ENCODE measurements at places on chromosomes 2 and 18.

GRCh38 chr18:41146301-41146700 is 808.7 kb upstream of the PIK3C3 start:
- DNase-seq, result no peak

- no peak for DNase-seq
Measured at GRCh38 chr2:75287624-75288316, 88.5 kb upstream of the TACR1 start.

DNA sequence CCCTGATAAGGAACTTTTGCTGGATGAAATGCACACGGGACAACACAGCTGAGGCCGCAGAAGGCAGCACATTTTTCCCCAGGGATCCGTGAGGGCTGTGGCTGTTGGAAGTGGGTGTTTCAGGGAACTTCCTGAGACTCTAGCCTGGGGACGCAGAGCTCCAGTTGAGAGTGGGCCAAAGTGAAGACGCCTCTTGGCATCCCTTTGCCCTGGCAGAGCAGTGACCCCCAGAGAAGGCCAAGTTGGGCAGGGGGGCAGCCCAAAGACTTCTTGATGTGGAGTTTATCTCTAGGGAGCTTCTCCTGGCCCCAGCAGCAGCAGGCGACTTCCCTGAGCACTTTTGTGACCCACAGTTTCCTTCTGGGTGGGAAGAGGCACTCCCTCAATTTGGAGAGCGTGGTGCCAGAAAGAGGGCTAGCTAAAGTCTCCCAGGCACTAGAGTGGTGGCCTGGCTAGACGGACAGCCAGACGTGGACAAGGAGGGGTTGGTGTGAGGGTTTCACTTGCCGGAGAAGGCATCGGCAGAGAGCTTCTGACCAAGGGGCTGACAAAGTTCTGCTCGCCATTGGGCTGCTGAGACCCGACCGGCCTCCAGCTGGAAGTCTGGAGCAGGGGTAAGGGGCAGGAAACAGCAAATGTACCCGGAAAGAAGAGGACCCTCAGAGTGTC is 108.8 kb downstream of the ACKR3 start:
- no peak for DNase-seq

DNA sequence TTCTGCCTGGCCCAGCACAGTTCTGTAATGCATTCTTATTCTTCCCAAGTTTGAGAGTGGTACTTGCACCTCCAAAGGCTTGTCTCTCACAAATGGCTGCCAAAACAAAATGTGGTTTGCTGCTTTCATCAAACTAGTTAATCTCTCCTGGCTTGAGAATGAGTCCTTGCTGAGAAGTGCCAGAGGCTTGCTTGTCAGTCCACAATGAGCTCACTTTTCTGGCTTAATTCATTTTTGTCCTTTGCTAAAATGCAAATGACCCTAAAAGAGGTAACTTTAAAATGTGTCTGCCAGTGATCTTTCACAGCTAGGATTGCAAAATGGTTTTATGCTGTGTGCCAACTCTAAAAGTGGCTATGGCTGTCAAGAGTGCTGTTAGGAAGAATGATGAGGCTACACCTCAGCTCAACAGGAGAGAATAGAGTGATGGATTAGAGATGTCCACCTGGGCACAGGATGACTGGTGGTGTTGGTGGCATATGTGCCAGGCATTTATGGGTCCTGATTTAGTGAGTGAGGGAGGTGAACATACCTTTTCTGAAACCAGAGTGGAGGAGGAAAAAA is 291.2 kb upstream of the HNMT start:
- DNase-seq, result no peak

- peak; percentile 1 for DNase-seq
Measured at GRCh38 chr18:21958707-21959450, 210.5 kb upstream of the GATA6 start.

GRCh38 chr2:70083344-70084156 is 3.7 kb upstream of the PCBP1 start:
- no peak for DNase-seq

- no peak for DNase-seq
Measured at GRCh38 chr2:224211181-224211480, 172.0 kb upstream of the SERPINE2 start.

- DNase-seq, result no peak
Measured at GRCh38 chr2:29005331-29005730, 24.2 kb downstream of the TOGARAM2 start.

- no peak for DNase-seq
Measured at GRCh38 chr18:46868169-46868921, 49.0 kb downstream of the PIAS2 start.

DNA sequence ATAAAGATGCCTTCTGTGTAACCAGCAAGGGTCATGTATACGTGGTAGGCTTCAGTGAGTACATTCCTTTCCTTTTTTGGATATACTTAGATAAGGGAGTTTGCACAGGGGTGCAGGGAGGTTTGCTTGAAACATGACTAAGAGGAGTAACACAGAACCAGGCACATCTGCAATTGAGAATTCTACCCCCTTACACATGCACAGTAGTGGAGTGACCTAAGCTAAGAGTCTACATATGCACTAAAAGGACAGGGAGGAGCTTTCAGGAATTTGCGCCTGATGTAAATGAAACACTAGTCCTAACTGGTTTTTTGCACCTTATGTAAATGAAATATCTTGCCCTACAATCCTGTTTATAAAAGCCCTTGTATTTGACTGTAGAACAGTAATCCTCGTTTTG is 194.8 kb upstream of the NABP1 start:
- no peak for DNase-seq

DNA sequence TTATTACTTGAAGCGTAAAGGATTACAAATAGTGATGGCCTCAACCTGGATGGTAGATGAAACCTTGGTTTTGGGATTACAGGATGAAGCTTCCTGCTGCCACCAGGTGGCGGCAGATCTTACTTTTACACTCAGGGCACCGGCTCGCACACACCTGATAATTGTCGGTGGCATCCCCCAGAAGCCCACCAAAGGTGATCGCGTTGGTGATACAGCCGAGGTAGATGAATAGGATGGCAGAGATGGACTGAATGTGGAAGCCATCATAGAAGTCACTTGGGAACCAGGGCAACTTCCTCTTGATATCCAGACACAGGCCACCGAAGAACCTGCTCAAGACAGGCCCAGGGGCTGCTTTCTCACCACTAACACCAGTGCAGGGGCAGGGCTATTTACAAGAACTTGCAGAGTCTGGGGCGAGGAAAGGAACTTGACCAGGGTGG is 51.8 kb downstream of the MTHFD2 start:
- DNase-seq, result peak; percentile 25

Data from midbrain (tissue), 1 donor.